ENCODE measurements at places on chromosomes 6 and 20. TPM values are rescaled to one million over a fixed set of nuclear protein-coding genes. Genes with fewer than 3 reads are reported as not detected.

Gene OPRM1
- total RNA-seq, result not detected

Gene BPIFA1
- not detected for total RNA-seq

- no peak for DNase-seq
- H3K27me3 ChIP-seq, result peaks cover 2% of the 10 kb centered on the region
- no peak overlapping the region for H3K4me3 ChIP-seq
- peaks cover 6% of the 10 kb centered on the region for H3K36me3 ChIP-seq
- no peak overlapping the region for H3K27ac ChIP-seq
These were observed 542.3 kb upstream of the JARID2 start for GRCh38 chr6:14703586-14703985.

Gene PTPN1
- total RNA-seq, result 60.5 TPM

DNA sequence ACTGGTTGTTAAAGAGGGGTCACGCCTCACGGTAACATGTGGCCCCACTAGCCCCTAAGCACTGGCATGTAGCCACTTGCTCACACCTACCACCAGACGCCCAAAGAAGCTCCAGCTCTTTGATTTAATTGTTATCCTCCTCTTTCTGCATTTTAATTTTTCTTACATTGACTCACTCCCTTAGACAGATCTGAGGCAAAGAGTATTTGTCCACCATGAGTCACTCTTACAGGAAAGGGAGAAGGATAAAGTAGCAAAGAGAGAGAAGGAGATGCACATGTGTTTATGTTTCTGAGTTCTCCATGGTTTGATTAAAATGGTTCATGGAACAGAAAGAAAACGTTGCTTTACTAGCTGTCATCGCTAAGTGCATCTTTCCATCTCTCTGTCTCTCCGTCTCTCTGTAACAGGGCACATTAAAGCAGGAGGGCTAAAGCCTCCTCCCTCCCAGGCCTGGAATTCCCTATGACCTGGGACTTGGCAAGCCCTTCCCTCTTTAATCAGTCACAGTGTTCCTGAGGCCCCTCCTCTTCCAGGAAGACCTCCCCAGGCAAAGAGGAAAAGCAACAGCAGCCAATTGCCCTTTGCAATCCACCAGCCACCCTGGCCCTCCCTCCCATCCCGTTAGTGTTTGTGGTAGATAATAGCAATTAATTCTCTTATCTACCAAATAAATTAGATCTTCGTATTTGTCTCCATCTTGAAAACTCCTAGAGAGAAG lies 112.8 kb upstream of the TSHZ2 start:
- no peaks in the 10 kb centered on the region for H3K27me3 ChIP-seq
- no peak overlapping the region for H3K27ac ChIP-seq
- no peak for DNase-seq
- no peak overlapping the region for H3K4me3 ChIP-seq
- no peaks in the 10 kb centered on the region for H3K4me1 ChIP-seq
- peaks cover 1% of the 10 kb centered on the region for H3K36me3 ChIP-seq

Gene RWDD2A
- 0.98 TPM for total RNA-seq

Gene HSPA1B
- 155 TPM for total RNA-seq

DNA sequence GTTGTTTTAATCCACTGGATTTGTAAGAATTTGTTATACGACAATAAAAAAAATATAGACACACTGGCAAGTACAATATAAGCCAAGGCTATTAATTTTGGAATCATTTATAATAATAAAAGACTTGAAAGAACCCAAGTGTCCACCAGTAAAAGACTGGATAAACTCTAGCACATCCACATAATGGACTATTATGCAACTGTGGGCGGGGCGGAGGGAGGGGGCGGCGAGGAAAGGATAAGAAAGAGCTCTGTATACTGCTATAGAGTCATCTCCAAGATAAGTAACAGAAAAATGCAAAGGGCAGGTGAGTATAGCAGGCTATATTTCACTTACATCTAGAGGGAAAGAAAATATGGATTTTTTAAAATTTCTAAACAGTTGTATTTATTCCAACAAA lies 123.3 kb downstream of the TBC1D32 start:
- H3K4me3 ChIP-seq, result no peak overlapping the region
- peaks cover 10% of the 10 kb centered on the region for H3K36me3 ChIP-seq
- no peaks in the 10 kb centered on the region for H3K27me3 ChIP-seq
- H3K27ac ChIP-seq, result no peak overlapping the region
- H3K4me1 ChIP-seq, result no peaks in the 10 kb centered on the region

- H3K27me3 ChIP-seq, result peaks cover 1% of the 10 kb centered on the region
- DNase-seq, result no peak
- no peak overlapping the region for H3K4me3 ChIP-seq
- no peak overlapping the region for H3K27ac ChIP-seq
- H3K36me3 ChIP-seq, result no peaks in the 10 kb centered on the region
These were observed 62.9 kb upstream of the ARG1 start for GRCh38 chr6:131510094-131510493.

- H3K27me3 ChIP-seq, result peaks cover 48% of the 10 kb centered on the region
- no peak overlapping the region for H3K4me3 ChIP-seq
- H3K27ac ChIP-seq, result no peak overlapping the region
- H3K4me1 ChIP-seq, result no peaks in the 10 kb centered on the region
These were observed 34.9 kb upstream of the EXOC2 start for GRCh38 chr6:727856-728255.

Gene EDN3
- not detected for total RNA-seq

- H3K4me3 ChIP-seq, result no peak overlapping the region
- no peaks in the 10 kb centered on the region for H3K36me3 ChIP-seq
- no peak for DNase-seq
- H3K27ac ChIP-seq, result no peak overlapping the region
- H3K27me3 ChIP-seq, result peaks cover 4% of the 10 kb centered on the region
These were observed 155.9 kb upstream of the POU3F2 start for GRCh38 chr6:98678481-98678880.

GRCh38 chr20:63178889-63179686 lies 36.8 kb downstream of the YTHDF1 start:
- peak overlapping the region; percentile 67 for H3K27ac ChIP-seq
- H3K27me3 ChIP-seq, result peaks cover 22% of the 10 kb centered on the region
- peak; percentile 33 for DNase-seq

DNA sequence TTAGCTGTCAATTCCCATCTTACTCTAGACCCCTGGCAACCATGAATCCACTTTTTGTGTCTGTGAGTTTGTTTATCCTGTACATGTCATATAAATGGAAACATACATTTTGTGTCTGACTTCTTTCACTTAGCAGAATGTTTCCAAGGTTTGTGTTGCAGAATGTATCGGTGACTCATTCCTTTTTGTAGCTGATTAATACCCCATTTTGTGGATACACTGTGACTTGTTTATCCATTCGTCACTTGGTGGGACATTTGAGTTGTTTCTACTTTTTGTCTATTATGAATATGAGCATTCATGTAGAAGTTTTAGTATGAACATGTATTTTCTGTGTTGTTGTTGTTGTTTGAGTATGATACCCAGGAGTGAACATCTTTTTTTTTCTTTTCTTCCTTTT lies 21.4 kb downstream of the CDYL start:
- H3K27me3 ChIP-seq, result peaks cover 3% of the 10 kb centered on the region
- no peak overlapping the region for H3K27ac ChIP-seq
- peaks cover 24% of the 10 kb centered on the region for H3K4me1 ChIP-seq
- DNase-seq, result no peak
- H3K4me3 ChIP-seq, result no peak overlapping the region
